ENCODE measurements at places on chromosomes 1 and 21. TPM values are rescaled to one million over a fixed set of nuclear protein-coding genes. Genes with fewer than 3 reads are reported as not detected.
A peak's percentile ranks its signal among the peaks of the same experiment; 100 is the strongest.

DNA sequence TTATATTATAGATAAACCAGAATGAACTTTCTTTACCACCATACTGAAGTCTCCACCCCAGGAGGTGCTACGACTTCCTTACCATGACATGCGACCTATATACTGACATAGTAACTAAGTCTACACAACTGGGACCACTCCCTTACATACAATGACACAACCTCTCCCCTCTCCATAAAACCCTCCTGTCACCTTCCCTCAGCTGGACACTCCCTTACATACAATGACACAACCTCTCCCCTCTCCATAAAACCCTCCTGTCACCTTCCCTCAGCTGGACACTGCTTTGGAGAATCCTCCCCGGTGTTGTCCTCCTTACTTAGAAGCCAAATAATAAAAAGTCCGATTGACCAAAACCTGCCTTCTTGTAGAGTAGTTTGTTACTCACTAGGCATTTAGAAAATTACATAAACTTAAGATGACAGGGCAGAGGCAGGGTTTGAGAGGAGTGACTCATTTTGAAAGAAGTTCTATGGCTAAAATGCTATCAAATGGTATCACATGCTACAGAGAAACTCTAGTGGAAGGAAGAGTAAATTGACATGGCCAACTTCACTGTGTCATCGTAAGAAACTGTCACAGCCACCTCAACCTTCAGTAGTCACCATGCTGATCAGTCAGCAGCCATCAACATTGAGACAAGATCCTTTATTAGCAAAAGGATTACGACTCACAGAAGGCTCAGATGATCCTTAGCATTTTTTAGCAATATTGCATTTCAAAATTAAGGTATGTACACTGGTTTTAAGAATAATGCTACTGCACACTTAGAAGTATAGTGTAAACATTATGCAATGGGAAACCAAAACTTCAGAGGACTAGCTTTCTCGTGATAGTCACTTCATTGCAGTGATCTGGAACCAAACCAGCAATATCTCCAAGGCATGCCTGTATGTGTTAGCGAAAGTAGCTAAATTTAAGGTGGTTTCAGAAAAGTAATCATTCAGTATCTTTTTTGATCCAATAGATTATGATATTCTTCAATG lies 56.4 kb downstream of the AHCTF1 start:
- no peaks in the 10 kb centered on the region for H3K4me1 ChIP-seq
- no peaks in the 10 kb centered on the region for H3K27me3 ChIP-seq
- no peak overlapping the region for H3K4me3 ChIP-seq

DNA sequence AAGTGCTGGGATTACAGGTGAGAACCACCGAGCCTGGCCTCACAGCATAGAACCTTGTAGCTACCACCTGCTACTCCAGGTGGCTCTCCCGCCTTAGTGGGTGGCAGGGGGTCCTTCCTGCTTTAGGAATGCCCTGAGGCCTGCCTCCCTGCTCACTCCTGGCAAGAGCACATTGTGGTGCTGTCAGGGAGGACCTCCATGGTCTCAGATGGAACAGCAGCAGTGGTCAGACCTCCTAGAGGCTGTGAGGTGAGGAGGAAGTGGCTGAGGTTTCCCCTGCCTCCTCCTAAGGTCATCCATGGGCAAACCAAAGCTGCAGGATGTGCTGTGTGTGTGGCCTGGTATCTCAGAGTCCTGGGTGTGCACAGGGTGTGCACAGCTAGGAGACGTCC lies 6.7 kb downstream of the SOX13 start:
- H3K27ac ChIP-seq, result peak overlapping the region; percentile 94
- DNase-seq, result no peak

DNA sequence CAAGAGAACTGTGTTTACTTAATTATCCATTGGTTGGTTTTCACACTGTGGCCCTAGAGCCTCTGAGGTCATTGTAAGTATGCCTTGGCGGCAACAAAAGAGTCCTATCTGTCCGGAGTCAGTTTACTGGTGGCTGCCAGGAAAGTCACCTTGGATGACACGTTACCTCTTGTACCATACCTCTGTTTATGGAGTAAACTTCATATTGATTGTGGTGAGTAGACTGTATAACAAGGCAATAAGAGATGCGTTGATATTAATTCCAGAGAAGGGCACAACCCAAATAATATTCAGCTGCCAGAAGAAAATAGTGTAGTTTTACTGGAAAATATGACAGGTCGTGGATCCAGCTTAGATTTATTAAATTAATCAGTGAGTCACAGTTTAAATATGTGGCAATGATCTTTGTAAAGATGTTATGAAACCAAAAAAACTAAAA lies 20.4 kb upstream of the KIF14 start:
- peak overlapping the region; percentile 13 for H3K27ac ChIP-seq
- no peak overlapping the region for H3K4me3 ChIP-seq
- peak; percentile 37 for DNase-seq

The KCNE2 gene
- not detected for polyA plus RNA-seq

DNA sequence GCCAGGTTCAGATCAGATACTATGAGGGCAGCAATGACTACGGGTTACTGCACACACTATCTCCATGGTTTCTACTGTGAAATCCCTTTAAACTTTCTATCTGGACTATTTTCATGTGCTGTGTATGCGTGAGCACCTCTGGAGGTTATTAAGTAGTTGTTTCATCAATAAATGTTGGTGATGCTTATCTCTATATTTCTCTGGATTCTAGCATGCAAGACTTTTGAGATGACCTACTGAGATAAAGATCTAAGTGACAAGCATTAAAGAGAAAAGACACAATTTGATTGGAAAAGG lies 194.0 kb downstream of the NRIP1 start:
- H3K36me3 ChIP-seq, result no peaks in the 10 kb centered on the region
- no peak for DNase-seq
- H3K27ac ChIP-seq, result no peak overlapping the region

The DCST2 gene
- polyA plus RNA-seq, result 5.1 TPM
